ENCODE measurements at places on chromosomes 1 and 21.

DNA sequence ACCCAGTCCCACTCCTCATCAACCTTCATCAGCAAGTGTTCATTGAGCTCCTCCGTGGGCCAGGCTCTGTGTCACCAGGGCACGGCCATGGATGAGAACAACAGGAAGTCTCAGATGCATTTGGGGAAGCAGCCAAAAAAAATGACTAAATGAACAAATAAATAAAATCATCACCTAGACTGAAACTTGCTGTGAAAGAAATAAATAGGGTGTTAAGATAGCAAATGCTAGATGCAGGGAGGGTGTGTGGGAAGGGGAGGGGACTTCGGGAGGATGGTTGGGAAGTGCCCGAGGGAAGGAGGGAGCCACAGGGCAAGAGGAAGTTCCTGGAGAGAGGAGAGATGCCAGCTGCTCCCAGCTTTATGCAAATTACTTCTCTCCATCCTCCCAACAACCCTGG lies 696.7 kb downstream of the PTPRU start:
- DNase-seq: peak; percentile 17

GRCh38 chr1:53512807-53513755 lies 53.9 kb downstream of the DMRTB1 start:
- no peak for DNase-seq

GRCh38 chr1:58401991-58402390 lies 144.5 kb downstream of the OMA1 start:
- DNase-seq: no peak

DNA sequence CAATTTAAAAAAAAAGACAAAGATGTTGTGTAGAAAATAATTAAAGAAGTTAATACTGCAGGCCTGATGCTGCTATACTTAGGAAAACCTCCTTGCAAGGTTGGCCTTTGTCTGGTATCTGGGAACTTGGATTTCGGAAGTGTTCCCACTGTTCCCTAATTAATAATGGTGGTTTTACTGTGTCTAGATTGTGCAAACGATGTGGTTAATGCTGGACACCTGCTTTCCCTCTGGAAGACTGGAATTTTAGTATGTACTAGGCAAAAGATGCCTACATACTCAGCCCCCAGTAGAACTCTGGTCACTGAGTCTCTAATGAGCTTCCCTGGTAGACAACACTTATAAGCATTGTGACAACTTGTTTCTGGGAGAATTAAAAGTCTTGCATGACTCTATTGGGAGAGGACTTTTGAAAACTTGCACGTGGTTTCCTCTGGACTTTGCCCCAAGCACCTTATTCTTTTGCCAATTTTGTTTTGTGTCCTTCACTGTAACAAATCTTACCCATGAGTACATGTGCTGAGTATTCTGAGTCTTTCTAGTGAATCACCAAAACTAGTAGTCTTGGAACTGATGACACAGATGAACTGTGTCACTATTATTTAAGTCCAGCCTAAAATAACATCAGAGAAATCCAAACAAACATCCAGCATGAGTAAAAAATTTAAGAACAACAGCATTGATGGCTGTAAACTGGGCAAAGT lies 40.4 kb downstream of the LIN9 start:
- DNase-seq: no peak

DNA sequence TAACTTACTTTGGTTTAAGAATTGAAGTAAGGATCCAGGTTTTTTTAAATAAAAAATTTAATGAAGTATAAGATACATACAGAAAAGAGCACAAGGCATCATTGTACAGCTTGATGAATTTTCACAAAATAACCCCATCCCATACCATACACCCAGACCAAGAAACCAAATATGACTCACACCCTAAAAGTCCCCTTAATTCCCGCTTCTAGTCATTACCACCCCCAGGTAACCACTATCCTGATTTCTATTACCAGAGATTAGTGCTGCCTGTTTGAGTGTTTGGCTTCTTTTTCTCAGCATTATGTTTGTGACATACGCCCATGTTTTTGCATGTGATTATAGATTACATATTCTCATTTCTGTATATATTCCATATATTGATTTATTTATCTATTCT lies 98.5 kb upstream of the HIVEP3 start:
- no peak for DNase-seq

- DNase-seq: no peak
These were observed 8.7 kb downstream of the PRRC2C start for GRCh38 chr1:171494076-171494475.

- DNase-seq: no peak
These were observed 149.3 kb upstream of the TNR start for GRCh38 chr1:175892686-175893085.

DNA sequence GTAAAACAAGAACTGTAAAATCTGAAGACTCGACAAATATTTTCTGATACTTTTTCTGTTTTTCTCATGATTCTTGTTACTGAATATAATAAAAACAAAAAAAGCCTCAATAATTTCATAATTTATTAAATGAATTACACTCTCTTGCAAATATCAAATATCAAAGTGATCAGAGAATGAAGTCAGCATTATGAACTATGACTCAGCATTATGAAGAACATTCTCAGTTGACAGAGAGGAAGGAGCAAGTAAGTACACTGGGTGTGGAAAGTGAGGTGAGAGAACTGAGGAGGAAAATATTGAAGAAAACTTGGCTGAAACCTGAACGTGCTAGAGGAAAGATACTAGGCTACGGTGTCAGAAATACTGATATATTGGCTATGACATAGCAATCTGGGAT lies 529.5 kb downstream of the KCNT2 start:
- no peak for DNase-seq

- no peak for DNase-seq
These were observed 219.7 kb upstream of the PLD5 start for GRCh38 chr1:242743983-242744780.

DNA sequence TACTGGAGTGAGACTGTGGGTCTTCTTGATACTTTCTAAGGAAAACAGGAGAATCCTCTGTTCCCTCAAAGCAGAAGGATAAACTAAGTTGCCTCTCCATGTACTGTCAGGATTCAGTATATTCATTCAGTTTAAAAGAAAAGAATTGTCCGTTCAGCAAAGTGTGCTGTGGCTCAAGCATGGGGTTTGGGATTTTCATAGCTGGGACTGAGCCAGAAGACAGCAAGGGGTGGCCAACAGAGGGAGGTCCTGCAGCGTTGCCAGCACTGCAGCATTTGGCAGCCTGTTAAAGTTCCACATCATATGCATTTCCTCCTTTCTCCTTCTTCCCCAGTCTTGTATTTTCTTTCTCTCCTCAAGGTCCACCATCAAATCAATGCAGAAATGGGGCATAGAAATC lies 75.1 kb downstream of the DTL start:
- DNase-seq: no peak

DNA sequence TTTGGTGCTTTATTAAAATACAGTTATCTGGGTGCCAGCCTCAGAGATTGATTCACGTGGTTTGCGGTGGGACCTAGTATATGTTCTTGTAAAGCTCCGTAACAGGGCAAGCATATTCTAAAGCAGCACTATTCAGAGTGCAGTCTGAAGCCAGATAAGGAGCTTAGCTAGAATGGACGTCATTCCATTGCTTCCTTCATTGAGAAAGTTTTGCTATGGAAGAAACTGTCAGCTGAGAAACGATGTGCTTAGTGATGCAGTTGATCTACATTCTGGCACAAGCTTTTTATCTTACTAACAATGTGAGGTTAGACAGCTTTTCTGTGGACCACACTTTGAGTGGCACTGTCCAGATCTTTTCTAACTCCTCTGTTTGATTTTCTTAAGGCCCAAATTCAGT lies 26.2 kb downstream of the SLC44A3 start:
- no peak for DNase-seq

DNA sequence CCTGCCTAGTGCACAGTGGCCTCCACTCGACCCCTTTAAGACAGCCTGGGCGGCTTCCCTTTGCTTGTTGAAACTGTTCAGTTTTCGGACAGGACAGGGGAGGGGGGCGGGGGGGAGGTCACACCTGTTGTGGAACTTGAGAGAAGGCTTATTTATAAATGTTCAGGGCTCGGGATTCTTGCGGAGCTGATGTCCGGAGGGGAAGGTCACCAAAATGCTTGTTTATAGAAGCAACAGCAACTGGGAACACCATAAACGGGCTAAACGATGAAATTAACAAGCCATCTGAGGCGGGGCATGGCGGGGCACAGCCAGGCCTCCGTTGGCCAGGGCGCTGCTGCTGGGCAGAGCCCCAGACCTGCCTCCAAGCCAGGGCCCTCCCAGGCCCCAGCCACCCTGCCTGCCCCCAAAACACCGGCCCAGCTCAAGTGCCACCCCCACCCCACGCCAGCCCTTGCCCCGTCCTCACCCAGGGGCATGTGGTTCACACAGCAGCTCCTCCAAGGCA lies 59.8 kb upstream of the CASZ1 start:
- no peak for DNase-seq

DNA sequence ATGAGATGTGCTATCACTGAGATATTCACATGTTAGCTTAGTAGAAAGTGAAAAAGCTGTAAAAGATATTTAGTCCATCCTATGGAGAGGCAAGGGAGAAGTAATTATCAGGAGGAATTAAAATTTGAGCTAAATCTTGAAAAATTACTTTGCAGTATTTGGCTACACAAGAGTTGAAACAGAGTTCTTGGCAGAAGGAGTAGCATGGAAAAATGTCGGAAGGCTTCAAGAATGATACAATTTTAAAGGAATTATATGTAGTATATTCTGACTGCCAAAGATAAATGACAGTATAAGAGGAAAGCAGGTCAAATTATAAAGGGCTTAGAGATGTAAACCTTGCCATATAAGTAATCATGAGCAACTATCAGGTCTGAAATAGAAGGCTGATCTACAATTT lies 518.9 kb downstream of the BRINP3 start:
- DNase-seq: no peak

DNA sequence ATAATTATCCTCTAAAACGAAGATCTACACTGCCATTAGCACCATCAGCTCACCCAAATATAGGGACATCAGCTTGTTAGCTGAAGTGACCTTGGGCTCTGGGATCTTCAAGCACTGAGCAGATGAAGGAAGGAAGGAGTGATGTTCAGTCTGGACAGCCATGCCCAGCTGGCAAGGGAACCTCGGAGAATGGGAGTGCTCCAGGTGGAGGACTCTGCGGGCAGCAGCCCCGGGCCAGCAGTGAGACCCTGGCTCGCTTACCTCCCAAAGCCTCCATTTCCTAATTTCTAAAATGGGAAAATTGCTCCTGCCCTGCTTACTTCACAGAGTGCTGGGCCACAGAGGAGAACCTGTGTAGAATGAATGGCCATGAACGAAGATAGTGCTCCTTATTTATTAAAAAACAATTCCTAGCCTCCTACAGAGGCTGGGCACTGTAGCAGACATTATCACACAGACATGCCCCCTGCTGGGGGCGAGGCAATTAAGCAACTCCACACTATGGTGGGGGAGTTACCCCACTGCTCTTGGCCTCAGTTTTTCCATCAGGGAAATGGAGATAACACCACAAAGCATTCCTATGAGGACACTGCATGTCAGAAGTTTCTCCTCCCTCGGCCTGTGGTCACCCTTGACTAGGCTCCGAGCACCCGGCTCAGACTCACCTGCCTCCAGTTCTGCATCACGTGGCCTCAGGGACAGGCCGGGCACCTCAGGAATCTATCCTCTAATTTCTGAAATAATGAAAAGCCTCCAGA lies 117.6 kb downstream of the KCNN3 start:
- DNase-seq: no peak

DNA sequence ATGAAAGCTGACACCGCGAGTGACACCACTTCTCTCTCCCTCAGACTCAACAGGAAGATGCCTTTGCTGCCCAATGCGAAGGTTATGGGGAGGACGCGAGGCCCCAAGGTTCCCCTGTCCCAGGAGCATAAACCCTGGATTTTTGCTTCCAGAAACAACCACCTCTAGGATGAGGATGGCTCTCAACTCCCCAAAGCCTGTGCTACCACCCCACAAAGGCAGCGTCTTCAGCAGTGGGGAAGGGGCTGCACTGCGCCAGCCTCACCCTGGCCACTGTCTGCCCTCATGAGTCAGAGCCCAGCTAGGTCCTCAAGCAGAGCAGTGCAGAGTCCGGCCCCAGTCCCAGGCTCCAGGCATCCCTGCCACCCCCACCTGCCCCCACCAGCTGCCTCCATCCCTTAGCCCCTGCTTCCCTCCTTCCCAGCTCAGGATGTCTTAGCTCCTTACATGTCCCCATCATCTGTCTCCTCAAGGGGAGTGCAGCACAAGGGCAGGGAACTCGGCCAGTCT lies 6.9 kb upstream of the SRARP start:
- no peak for DNase-seq

DNA sequence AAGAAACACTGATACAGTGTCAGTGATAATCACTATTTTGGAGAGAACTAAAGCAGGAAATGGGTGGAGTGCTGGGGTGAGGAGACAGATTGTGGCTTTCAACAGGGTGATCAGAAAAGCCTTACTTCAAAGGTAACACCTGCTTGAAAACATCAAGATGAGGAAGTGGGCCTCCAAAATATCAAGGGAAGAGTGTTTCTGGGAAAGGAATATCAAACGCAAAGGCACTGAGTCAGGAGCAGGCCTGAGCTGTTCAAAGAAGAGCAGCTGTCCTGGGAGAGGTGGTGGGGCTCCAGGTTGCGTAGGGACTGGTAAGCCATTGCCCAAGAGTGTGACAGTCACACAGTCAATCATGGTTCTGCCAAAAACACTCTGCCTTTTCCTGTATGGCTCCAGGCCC lies 47.1 kb upstream of the ATP1A1 start:
- peak; percentile 30 for DNase-seq

- DNase-seq: no peak
These were observed 16.9 kb downstream of the RAB7B start for GRCh38 chr1:205986292-205986691.

- no peak for DNase-seq
These were observed 81.7 kb upstream of the ADAM30 start for GRCh38 chr1:119978018-119978505.

GRCh38 chr1:114746450-114747121 lies 11.2 kb downstream of the CSDE1 start:
- DNase-seq: no peak

DNA sequence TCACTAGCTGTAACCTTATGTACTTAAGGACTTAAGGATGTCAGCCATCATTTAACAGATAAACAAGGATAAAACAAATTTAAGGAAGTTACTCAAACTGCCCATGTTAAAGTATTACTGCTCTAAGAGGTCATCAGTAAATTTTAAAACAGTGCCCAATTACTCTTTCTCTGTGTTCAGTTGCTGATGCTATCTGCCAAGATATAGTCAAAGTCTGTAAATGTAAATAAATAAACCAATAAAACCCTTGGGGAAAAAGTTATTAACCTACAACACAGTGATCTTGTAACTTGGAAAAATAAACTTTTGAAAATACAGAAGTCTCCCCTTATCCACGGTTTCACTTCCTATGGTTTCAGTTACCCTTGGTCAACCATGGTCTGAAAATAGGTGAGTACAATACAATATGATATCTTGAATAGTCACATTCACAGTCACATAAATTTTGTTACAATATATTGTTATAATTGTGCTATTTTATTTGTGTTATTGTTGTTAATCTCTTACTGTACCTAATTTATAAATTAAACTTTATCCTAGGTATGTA lies 501.8 kb downstream of the LMO4 start:
- no peak for DNase-seq

DNA sequence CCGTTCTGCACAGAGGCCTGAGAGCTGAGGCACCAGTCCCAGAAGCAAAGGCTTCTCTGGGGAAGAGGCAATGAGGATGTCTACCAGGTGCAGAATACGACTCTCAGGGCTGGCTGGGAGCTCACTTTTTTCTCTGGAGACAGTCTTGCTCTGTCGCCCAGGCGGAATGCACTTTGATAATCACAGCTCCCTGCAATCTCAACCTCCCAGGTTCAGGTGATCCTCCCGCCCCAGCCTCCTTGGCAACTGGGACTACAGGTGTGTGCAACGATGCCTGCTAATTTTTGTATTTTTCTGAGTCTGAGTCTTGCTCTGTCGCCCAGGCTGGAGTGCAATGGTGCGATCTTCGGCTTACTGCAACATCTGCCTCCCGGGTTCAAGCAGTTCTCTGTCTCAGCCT lies 17.6 kb downstream of the NADK start:
- no peak for DNase-seq

Data from SHP77 treated with DMSO at 0.1 percent for 48 hours (cell line).